Erythroblast (primary cell): ENCODE measurements at places on chromosomes 6 and 20.
A peak's percentile ranks its signal among the peaks of the same experiment; 100 is the strongest.

- DNase-seq = no peak
Observed at GRCh38 chr6:91683240-91683639, 1096.4 kb upstream of the MAP3K7 start.

- DNase-seq = no peak
Observed at GRCh38 chr6:157513619-157514485, 132.9 kb downstream of the ZDHHC14 start.

DNA sequence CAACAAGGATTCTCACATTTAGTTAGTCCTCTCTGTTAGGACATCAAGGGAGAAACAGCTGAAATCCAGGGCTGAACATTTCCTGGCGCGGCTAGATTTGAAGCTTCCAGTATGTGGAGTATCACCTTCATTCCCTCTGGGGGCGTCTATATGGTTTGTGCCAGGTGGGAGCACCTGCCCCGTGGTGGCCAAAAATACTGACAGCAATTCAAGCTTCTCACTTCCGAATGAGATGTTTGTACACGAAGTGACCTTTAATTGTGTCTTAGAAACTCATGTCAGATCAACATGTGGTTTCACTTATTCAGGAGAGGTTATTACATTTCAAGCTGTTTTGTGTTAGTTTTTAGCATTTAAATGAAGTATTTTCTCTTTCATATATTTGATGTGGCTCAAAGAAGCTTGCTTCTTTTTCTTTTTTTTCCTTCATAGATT, 67.3 kb upstream of the ZNF217 start:
- no peak for DNase-seq

GRCh38 chr6:130240232-130240631, 17.5 kb upstream of the SAMD3 start:
- DNase-seq = no peak

DNA sequence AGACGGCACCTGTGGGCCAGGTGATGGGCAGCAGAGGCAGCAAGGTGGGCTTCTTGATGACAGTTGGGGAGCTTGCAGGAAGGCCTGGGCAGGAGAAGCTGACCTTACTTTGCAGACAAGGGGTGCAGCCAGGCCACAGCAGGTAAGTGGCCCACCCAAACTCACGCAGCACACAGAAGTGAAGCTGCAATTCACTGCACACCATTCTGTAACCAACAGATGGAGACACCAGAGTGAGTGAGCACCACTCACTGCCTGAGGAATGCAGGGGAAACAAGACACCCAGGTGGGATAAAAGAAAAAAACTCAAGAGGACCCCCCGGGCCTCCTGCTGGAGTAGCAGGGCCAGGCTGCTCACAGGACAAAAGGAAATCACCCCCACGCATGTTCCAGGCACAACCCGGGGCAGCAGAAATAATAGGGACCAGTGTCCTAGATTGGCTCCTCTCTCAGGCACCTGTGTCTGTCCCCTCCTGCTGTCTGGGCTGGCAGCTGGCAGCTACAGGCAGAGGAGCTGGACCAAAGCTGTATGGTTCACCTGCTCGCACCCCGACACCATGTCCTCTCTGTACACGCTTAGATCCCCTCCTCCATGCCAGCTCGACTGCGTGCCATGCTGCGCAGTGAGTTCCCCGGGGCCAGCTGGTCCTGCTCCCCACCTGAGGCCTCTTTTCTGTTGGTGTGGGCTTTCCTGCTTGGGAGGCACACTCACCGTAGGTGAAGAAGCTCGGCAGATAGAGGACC, 4.9 kb downstream of the MTCH1 start:
- no peak for DNase-seq

- no peak for DNase-seq
Observed at GRCh38 chr20:32474009-32474716, 111.0 kb downstream of the NOL4L start.

DNA sequence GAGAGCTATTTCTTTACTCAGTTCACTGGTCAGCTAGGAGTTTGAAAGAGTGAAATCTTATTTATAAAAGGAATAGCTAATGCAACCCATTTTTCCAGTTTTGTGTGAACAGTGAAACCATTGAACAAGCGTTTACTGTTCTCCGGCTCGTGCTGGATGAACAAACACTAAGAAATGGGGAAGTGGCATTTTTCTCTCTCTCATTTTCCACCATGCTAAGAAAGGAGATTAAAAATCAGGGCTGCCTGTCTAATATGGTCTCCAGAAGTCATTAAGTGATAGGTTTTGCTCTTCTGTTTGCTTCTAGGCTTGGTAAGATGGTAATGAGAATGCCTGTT, 774 bp upstream of the SFT2D1 start:
- peak; percentile 37 for DNase-seq

DNA sequence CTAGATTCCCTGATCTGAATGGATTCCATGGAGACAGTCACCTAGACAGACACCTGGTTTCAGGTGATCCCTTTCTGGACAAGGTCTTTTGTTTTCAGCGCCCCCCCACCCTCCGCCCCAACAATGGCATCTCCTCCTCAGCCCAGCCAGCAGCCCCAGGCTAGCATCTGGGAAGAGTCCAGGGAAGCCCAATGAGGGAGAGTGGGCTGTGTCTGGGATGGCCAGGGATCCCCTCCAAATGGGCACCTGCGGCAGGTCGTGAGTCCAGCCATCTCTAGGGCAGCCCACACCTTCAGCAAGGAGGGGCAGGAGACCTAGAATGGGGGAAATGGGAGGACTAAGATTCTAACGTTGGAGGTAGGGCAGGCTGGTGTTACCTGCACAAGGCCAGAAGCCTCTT, 1.2 kb upstream of the SLC24A3 start:
- DNase-seq = no peak

GRCh38 chr6:108732091-108732870, 115.9 kb upstream of the ARMC2 start:
- DNase-seq = no peak

- DNase-seq = no peak
Observed at GRCh38 chr20:51327251-51327841, 215.2 kb downstream of the NFATC2 start.

- DNase-seq = no peak
Observed at GRCh38 chr6:4613795-4614194, 162.4 kb upstream of the CDYL start.

DNA sequence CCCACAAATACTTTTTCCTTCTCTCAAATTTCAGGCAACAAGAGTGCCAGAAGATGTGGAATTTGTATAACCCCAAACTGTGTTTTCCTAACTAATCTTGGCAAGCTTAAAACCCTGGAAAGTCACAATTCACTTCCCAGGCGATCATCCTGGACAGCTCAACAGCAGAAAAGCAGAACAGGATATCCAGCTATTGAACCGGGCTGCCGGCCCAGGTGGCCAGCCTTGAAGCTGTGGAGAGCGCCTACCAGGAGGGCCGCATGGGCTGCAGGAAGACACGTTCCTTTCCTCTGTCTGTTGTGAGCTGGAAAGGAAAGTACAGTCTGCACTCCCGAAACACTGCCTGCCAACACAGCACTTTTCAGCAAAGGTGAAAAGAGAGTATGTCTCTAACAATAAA, 719.7 kb upstream of the MARCKS start:
- no peak for DNase-seq

DNA sequence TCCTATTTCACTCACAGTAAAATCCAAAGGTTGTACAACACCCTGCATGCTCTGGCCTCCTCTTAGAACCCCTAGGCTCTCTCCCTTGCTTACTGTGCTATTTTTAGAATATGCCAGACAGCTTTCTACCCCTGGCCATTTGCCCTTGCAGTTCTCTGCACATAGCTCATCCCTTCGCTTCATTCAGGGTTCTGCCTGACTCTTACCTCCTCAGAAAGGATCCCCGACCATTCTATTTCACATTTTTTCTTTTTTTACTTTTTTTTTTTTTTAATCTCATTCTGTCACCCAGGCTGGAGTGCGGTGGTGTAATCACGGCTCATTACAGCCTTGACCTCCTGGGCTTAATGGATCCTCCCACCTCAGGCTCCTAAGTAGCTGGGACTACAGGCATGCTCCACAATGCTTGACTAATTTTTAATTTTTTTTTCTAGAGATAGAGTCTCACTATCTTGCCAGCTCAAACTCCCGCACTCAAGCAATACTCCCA, 33.6 kb downstream of the COMMD7 start:
- no peak for DNase-seq

DNA sequence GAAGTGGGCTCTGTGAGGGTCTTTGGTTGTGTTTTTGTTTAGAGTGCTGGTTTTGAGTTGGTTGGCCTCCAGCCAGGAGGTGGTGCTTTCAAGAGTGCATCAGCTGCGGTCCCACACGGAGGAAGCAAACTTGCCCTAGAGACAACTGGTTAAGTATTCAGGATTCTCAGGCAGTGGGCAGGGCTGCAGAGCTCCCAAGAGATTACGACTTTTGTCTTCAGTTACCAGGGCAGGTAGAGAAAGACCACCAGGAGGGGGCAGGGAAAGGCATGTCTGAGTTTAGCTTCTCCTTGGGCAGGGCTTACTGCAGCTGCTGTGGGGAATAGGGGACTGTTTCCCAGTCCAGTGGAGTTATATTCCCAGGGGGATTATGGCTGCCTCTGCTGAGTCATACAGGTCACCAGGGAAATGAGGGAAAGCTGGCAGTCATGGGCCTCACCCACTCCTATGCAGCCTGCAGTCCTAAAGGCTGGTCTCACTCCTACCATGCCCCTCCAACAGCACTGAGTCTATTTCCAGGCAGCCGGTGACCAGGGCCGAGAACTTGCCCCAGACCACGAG, 64.3 kb downstream of the TTI1 start:
- no peak for DNase-seq

DNA sequence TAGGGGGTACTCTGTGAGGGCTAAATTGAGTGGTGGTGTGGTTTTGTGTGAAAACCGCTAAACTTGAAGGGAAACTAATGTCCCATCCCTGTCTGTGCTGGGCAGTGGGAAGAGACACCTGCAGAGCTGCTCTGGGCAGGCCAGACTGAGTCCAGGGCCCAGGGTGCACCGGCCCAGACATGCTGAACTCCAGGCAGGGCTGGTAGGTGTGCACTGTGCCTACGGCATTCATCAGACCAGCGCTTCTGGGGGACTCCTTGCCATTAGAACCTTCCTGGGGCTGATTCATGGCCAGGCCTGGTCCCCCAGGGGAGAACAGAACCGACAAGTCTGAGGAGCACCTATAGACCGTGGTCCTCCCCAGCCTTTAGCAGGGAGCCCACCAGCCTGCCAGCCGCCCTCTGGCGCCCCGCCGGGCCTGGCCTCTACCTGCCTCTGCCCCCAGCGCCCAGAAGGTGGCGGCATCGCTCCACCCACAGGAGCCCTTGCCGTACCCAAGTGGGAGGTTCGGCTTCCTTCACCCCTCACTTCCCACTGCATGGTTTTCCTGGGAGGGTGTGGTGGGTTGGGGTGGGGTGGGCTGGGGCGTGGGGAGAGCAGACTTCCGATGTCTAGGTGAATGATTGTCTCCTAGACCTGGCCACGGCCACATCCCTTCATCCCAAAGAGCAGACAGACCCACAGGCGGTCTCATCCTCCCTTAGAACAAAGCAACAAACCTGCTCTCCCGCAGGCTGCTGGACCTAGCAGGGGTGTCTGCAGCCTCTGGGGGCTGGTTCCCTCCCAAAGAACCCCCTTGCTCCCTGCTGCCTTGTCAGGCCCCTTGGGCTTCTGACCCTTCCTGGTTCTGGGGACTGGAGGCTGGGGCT, 15.5 kb downstream of the CCDC167 start:
- peak; percentile 63 for DNase-seq

DNA sequence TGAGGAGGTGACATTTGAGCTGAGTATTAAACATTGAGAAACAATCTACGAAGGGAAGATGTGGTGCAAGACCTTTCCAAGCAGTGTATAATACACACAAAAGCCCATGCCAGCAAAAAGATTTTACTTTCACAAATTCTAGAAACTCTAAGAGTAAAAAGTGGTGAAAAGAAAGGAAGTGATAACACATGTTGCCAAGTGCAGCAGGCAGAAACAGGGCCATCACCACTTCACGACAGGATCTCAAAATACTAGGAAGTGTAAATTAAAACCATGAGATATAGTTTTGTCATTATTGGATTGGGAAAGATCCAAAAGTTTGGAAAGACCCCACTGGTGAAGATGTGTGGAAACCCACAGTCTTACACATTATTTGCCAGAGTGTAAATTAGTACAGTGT, 1.7 kb upstream of the ENTPD6 start:
- no peak for DNase-seq

DNA sequence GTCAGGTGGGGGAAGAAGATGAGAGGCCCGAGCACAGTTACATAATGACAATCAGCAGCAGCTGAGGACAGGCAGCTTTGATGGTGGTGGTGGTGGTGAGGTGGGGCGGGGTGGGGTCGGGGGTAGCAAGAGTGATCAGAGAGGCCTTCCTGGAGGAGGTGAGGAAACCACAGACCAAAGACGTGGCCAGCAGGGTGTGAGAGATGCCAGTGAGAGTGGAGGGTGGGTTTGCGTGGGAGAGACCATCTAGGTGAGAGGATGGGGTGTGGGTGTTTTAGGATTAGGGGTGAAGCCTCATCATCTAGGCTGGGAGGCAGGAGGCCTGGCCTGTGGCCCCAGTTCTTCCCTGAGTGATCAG, 76.0 kb upstream of the TOX2 start:
- DNase-seq = no peak

DNA sequence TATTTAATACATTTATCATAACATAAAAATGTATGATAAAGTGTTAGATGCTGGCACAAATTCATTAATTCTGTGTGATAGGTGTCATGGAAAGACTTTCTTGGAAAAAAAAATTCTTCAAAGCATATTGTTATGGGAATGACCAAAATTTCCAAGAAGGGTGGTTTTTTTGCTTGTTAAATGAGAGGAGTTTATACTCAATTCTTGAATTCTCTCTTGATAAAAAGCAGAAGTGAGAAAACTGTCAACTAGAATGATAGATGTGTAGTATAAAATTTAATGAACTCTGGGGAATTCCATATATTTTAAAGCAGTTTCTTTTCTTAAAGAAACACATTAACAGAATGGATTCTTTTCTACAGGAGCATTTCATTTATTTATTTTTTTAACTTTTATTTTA, 62.0 kb upstream of the SNAP91 start:
- no peak for DNase-seq

DNA sequence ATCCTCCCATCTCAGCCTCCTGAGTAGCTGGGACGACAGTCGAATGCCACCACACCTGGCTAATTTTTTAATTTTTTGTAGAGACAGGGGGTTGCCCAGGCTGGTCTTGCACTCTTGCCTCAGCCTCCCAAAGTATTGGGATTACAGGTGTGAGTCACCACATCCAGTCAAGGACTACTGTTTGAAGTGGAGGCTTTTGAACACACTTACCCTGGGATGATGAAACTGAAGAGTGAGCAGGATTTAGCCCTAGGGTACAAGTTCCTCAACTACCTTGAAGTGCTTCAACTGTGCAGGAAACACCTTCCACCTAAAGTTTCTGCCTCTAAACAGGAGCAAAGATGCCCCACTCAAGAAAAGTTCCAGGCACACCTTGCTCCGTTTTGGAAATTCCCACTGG, 15.7 kb upstream of the PARD6B start:
- no peak for DNase-seq

GRCh38 chr20:25341716-25342680, 48.6 kb downstream of the ABHD12 start:
- no peak for DNase-seq

GRCh38 chr20:49466114-49466912, 16.2 kb downstream of the KCNB1 start:
- DNase-seq = no peak

- DNase-seq = no peak
Observed at GRCh38 chr20:40718982-40719729, 30.1 kb upstream of the MAFB start.
